ENCODE measurements at places on chromosomes 12 and 14.

DNA sequence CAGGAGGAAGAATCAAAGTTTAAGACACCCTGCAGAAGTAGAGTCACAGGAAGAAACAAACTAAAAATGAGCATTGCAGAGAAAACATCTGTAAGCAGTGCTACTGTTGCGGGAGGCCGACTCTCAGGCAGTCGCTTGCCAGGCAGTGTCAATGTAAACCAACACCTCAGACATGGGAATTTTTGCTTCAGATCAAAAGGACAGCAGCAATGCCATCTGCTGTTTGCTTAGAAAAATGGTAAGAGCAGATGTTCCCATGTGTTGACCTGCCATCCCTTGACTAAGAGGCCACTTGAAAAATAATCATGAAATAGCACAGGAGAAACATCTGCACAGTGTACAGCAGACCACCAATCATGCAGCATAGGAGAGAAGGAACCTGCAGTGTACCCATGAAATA lies 196.6 kb downstream of the SLC25A21 start:
- no peak for DNase-seq

GRCh38 chr12:127363392-127363791 lies 903.6 kb upstream of the TMEM132C start:
- DNase-seq = no peak

GRCh38 chr12:93183940-93184671 lies 193.6 kb upstream of the NUDT4 start:
- no peak for DNase-seq

DNA sequence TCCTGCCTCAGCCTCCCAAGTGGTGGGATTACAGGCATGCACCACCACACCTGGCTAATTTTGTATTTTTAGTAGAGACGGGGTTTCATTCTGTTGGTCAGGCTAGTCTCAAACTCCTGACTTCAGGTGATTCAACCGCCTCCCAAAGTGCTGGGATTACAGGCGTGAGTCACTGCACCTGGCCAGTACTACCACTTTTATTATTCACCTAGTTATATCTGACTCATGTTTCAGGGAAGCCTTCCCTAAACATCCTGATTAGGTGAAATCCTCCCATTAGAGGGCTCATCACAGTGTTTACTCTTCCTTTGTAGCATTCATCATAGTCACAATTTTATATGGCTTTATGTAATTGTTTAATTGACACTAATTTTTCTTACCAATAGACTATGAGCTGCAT lies 295.3 kb upstream of the SOX5 start:
- DNase-seq = no peak

GRCh38 chr12:121968876-121969275 lies 50.5 kb downstream of the CFAP251 start:
- DNase-seq = no peak

GRCh38 chr14:50319293-50319692 lies 7.2 kb downstream of the DMAC2L start:
- DNase-seq = no peak

GRCh38 chr14:65156568-65157366 lies 54.5 kb upstream of the MAX start:
- DNase-seq = no peak

GRCh38 chr12:49865109-49865781 lies 22.3 kb upstream of the BCDIN3D start:
- DNase-seq = no peak

- DNase-seq = no peak
Observed at GRCh38 chr12:124568431-124569374, 1.3 kb upstream of the NCOR2 start.

DNA sequence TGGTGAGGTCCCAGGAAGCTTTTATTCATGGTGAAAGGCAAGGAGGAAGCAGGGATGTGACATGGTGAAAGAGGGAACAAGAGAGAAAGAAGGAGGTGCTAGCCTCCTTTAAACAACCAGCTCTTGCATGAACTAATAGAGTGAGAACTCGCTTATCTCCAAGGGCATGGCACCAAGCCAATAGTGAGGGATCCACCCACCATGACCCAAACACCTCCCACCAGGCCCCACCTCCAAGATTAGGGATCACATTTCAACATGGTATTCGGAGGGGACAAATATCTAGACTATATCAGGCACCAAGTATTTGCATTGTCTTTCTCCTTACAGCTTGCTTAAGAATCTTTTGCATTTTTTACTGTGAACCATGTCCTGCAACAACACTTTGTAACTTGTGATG lies 91.9 kb upstream of the DHRS4 start:
- no peak for DNase-seq

GRCh38 chr12:103731539-103731938 lies 109.5 kb downstream of the NT5DC3 start:
- DNase-seq = no peak

DNA sequence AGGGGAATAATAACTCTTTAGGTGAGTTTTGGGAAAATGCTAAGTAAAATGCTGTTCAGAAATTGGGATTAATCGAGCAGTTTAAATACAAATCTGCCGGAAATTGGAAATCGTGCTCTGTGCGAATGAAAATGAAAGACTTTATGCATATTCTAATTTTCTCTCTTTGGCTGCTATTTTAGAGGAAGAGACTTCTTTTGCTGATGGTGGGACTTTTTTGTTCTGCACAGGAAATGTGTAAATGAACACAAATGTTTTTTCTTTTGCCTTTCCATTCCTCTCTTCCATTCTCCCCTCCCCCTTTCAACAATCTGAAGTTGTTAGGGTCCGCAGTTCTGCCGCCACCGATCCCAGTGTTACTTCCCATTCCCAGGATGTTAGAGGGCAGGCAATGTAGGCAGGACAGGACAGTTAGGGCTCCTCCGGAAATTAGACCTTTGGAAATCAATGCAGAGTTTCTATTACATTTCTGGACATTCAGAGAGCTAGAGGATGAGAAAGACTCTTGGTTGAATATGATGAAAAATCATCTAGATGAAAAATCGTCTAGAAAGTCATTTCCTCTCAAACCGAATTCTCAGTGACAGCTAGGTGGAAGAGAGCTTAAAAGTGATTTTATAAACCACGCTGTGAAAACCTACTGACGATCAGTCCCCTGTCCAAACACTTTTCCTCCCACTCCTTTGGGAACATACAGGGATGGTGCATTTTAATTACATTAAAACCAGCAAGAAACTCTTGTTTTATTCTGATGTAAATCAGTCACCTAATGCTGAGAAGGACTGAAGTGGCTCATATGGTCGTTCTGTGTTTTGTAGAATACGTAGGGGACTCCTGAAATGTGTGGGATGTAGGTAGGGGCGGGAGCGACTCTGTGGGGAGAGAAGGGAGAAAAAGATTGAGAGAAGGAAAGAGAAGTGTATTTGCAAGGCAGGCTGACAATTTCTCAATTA lies 17.8 kb downstream of the FOXG1 start:
- no peak for DNase-seq

DNA sequence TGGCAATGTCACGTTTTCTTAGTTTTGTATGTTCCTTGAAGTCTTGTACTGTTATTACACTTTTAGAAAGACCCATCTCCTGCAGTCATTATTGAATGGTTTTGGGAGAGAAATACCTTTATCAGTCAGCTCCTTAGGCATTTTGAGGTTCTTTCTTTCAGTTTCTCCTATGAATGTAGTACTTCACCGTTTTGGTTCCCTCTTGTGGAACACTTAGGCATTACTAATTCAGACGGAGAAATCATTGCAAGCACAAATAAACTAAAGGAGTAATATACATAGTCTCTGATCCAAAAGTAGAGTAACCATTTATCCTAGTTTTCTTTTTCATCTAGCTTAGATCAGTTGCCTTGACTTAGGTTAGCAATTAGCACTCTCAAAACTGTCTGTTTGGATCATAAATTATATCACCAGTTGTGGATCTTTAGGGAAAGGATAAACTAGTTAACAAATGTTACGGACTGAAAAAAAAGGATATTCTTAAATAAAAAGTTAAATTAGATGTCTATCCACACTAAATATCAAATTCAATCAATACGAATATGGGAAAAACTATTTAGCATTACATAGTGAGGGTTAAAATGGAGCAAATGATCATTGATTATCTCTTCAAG lies 1538.3 kb upstream of the SEL1L start:
- DNase-seq = no peak

Measured in activated naive CD4-positive, alpha-beta T cell (primary cell).